T-helper 2 cell (primary cell): ENCODE measurements at places on chromosomes 3 and 15.

DNA sequence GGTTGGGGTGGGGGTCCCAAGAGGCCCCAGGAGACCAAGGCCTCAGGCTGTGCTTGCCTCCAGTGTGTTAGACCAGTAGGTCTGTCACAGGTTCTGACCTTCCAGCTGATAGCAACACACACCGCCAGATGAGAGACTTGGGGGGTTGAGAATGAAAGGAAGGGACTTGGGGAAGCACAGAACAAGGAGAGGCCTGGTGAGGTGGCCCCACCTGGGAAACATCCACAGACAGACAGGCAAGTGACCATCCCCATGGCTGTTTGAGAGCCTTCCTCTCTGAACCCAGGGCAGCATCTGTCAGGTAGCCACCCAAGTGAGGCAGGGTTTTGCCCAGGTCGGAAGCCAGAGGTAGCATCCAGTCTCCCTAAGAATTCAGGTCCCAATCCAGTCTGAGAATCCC lies 35.0 kb upstream of the VPS8 start:
- DNase-seq: no peak

DNA sequence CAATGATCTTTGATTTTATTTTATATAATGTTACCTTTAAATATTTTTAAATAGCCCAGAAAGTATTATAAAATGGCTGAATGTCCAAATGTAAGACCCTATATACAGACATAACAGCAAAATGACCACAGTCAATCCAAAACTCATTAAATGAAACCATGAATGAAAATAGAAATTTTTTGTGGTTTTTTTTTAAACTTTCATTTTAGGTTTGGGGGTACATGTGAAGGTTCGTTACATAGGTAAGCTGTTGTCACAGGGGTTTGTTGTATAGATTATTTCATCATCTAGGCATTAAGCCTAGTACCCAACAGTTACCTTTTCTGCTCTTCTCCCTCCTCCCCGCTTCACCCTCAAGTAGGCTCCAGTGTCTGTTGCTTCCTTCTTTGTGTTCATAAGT lies 108.8 kb downstream of the FAIM start:
- no peak for DNase-seq

GRCh38 chr3:31462050-31462569 lies 70.6 kb upstream of the STT3B start:
- DNase-seq: no peak

DNA sequence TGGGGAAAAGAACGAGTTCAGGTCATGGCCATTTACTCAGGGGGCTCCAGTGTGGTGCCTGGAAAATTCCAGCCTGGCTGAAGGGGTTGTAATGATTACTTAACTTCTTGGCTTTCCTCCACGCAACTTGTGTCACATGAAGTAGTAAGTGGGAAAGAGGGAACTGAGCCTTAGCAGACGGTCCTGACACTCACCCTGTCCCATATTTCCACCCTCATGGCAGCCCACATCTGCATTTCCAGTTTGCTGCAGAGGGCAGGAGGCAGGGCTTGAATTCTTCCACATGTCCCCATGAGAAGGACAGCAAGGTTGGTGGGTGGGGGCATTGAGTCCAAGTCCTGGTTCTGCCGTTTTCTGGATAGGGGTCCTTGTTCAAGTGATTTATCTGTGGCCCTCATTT lies 7.8 kb upstream of the CAMP start:
- no peak for DNase-seq
